Right ventricle myocardium inferior (tissue), 1 donor: ENCODE measurements at places on chromosomes 12 and 14.

DNA sequence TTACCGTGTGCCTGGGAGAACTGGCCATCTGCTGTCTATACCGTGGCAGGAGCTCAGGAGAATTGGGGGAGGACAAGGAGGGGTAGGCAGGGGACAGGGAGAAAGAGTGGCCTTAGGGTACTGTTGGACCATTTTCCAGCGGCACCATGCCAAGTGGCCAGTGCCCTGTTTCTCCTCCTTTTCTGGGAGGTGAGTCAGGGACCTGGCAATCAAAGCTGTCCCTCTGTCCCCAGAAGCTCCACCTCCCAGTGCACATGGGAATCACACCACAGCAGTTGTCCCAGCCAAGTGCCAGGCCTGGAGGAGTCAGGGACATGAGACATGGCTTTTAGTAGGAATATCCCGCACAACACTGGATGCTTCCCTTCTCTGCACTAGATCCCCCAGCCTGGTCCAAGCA, 118.0 kb downstream of the GCH1 start:
- peak; percentile 72 for DNase-seq

DNA sequence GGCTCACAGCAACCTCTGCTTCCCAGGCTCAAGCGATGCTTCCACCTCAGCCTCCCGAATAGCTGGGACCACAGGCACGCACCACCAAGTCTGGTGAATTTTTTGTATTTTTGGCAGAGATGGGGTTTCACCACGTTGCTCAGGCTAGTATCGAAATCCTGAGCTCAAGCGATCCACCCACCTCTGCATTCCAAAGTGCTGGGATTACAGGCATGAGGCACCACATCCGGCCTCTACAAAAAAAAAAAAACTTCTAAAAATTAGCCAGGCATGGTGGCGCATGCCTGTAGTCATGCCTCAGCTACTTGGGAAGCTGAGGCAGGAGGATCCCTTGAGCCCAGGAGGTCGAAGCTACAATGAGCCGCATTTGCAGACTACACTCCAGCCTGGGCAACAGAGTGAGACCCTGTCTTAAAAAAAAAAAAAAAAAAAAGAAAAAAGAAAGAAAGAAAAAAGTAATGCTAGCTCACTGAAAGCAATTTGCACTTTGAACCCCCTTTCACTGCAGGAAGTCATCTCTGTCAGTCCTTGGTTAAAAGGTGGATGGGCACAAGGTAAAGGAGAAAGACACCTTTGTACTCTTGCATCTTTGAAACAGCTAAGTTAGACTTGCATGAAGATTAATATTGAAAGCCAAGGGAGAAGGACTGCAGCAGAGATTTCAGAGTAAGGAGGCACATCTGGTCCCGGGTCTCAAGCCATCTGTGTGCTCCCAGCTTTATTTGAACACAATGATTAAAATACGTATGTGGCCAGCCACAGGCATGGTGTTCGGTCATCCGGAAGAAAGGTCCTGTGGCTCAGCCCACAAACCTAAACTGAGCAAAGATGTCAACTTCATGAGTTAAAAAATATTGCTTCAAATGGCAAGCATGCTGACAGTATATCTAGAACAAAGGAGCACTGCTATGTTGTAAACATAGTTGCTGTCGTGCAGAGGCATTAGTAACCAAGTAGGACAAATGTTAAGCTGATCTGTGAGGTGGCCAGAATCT, 103.8 kb upstream of the HMGA2 start:
- DNase-seq = no peak

DNA sequence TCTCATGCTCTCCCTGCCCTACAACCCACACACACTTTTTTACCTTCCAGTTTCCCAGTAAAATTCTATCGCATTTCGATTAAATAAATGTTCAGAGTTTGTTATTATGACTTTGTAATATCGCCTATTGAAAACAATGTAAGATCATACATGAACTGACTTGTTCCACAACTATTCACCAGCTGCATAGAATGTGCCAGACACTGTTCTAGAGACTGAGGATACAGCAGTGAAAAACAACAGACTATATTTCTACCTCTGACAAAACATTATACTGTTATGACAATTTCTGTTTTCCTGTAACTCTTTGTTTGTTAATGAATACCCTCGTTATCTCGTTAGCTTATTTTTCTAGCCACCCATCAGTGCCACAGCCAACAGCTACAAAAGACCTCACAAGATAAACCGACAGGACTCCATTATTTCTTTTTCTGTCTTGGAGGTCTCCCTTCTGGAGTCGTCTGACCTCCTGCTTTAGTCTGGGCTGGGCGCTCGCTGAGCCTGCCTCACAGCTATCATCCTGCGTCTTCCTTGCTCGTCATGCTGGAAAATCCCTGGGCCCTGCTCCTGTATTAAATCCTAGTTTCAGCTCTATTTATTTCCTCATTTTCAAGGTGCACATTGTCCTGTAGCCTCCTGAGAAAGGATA, 498.9 kb downstream of the DIO2 start:
- DNase-seq = no peak

DNA sequence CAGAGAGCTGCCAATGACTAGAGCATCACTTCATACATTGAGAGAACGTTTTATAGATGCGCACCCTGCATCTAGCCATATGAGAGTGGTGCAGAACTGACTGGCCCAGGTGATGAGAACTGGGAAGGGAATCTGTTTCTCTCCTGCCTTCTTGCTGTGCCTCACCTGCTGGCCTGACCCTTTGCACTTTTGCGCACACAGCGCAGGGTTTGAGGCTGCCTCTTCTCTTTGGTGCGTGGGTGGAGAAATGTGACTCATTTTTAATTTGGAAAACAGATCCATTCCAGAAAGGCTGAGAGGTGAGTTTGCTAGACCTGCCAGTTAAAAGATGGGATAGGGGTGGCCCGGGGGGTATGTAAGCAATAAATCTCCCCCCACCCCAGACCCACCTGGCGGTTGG, 453 bp upstream of the ESRRB start:
- DNase-seq = no peak

DNA sequence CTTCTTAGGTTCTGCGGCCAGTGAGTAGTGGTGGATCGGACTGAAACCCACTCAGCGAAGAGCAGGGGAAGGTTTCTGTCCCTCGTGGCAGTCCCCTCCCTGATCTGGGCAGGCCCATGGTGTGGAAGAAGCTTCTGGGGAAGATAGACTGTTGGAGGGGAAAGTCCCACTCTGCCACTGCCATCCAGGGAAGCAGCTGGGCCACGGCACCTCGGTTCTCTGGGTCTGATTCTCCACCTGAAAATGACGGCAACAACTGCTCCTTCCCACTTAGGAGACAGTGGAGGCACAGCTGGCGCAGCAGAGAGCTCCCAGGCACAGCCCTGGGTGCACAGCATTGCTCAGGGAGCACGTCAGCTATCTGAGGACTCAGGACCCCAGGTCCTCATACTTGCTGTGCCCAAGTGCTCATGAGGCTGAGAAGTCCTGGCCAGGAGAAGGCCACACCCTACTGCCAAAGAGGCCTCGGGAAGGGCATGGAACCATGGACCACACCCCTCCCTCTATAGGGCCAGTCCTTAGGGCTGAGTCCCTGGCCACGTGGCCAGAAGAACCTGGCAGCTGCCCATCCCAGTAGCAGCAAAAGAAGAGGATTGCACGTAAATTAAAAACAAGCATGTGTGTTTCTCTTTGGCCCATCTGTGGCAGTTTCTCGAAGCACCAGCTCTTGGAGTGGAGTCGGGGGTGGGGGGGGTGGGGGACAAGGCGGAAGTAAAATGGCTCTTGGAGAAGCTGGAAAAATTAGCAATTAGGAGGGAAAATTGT, 85.3 kb upstream of the BCL11B start:
- no peak for DNase-seq

DNA sequence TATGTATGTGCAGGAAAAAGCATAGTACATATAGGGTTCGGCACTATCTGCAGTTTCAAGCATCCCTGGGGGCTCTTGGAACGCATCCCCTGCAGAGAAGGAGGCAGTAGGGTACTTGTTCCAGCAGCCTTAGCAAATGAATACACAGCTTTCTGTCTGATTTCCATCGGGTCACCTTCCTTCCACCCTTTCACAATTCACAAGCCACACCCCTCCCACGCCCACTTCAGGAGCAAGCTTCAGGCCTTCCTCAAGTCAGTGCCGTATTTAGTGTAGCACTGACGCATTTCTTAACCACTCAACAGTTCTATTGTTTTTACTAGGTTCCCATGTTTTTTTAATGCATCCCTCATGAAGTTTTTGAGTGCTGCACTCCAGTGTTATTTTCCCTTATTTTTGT, 64.2 kb downstream of the CLMN start:
- DNase-seq = no peak
